ENCODE measurements at places on chromosomes 3 and 15.

GRCh38 chr3:14880447-14881106 is 61.8 kb downstream of the FGD5 start:
- DNase-seq: no peak

GRCh38 chr15:44695294-44695693 is 15.8 kb downstream of the PATL2 start:
- no peak for DNase-seq

DNA sequence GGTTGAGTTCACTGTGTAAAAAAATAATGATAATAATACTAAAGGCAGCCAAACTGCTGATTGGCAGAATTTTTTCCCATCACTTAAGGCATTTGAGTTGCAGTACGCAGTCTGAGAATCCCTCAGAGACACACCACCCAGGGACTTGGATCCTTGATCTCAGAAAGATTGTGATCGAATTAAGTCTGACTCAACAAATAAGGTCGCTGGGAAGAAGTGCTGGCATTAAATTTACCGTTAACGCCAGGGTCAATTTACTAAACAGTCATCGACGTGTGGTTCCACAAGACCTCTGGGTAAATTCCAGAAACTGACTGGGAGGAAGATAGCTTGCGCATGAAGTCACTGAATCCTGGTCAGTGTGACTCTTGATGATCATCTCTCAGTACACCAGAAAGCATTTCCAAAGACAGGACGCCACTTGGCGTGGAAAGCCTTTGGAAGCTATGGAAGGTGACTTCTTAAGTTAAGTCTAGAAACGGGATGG is 48.3 kb upstream of the CGNL1 start:
- DNase-seq: no peak

DNA sequence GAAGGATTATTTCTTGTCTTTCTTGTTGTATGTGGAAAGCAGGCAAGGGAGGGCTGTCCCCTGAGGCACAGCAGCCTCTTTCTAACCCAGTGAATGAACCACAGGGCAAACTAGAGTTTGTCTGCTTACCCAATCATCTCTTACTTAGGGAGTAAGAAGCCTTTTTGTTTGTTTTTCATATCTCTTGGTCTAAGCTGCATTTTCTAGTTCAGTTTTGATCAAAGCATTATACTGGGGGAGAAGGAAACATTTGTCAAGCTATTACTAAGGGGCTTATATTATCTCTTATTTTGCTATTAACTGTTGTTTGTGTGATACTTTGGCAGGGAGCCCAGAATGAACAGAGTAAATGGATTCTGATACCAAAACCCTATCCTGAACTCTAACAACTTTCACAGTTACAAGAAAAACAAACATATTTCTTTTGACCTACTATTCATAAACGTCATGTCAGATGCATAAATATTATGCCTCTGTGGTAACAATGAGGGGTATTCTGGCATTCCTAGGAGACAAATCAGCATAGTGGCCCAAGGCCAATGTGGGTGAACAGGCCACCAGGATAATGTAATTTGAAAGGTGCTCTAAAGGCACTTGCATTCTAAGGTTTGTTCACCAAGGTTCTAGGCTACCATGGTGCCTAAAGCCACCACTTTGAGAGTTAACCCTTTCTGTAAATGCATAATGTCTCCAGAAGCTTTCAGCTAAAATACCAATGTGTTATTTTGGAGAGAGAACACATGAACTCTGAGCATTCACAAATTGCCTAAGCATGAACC is 271.6 kb upstream of the ZPLD1 start:
- DNase-seq: no peak

- DNase-seq: no peak
Observed at GRCh38 chr3:188440340-188440972, 286.5 kb downstream of the LPP start.

DNA sequence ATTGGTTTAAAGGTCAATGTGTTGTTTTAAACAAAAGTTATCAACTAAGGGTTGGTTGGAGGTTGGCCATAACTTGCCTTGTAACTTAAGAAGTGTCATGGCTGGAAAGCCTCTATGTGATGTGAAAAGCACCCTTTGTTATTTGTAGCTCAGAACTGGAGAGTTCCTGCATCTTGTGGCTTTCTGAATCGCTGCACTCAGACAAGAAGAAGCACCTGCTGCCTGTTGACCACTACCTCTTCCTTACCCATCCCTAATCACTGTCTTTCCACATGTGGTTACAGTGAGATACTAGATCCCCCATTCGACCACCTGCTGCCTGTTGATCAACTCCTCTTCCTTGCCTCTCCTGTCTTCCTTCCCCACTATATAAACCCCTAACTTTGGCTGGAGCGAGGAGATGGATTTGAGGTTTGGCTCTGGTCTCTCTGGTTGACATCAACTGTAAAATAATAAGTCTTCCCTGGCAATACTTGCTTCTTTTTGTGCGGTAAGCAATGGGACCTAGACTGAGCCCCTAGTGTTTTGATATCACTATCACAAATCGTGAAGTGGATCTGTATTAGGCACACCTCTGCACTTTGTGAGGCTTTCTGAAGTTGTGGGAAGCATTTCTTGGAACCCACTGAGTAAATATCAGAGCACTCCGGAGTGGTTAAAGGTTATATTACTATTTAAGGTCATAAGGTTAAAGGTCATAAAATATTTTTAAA is 13.8 kb downstream of the RPL39L start:
- DNase-seq: no peak

- DNase-seq: no peak
Observed at GRCh38 chr3:178393824-178394223, 142.4 kb upstream of the KCNMB2 start.

DNA sequence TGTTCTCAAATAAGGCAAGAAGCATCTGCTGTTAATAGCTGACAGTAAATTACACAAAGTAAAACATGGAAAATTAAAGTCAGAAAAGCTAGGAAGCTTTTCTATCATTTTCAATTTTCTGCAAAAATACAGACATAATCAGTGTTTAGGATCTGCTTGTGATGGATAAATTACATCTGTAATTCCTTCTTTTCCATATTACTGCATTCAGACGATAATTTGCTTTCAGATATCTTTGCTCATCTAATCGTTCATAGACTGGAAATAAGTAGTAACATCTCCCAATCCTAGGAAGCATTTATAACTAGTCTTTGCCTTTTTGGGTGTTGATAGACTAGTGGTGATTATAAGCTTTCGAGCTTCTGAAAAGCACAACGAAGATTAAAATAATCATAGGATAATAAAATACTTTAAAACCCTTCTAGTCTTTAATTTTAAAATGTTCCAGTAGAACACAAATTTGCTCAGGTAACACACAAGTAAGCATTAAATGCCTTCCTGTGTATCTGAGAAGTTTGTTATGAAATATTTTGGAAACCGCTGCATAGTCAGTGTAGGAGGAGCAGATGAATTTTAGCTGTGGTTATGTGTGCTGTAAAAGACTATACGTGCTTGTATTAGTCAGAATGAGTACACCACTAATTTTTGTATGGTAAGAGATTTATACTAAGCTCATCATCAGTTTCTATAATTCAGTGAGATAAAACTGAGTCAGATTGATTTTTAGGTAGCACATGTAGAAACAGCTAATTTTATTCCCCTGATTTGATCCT is 41.0 kb downstream of the MBNL1 start:
- DNase-seq: no peak

DNA sequence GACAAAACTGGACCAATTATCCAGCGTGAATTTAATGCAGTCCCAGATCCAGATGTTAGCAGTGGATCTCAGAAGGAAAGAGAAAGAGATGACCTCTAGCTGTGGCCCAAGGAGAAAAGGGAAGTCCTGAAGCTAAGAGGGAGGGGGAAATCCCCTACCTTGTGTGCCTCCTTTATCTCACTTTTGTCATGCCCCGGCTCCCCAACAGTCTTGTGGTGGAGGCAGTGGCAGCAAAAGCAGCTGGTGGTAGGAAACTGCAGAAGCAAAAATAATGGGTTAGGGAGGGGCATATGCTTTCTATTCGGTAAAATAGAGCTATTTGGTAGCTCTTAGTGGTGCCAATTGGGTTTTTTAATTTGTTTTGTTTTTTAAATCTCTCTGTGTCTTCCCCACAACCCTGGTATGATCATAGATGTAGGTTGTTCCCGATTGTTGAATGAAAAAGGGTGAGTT is 56.5 kb downstream of the MCTP2 start:
- no peak for DNase-seq

GRCh38 chr3:169602482-169602881 is 61.0 kb downstream of the MECOM start:
- DNase-seq: no peak

DNA sequence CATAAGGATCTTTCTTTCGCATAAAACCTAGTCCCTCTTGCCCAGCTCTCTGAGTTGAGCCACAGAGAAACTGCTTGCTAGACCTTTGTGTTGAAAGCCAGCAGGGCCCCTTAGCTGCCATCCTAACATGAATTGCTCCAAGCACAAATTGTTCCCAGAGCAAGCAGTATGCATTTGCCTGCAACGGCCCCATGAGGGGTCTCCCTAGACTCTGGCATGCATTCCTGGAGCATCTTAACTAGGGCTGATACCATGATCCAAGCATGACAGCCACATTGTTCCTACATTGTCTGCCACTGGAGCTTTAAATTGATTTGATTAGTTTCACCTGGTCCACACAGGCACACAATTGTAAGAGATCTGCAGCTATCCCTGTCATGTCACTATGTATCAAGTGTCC is 428.1 kb downstream of the TAFA4 start:
- DNase-seq: no peak

- DNase-seq: no peak
Observed at GRCh38 chr3:150479370-150479769, 66.9 kb downstream of the SERP1 start.

DNA sequence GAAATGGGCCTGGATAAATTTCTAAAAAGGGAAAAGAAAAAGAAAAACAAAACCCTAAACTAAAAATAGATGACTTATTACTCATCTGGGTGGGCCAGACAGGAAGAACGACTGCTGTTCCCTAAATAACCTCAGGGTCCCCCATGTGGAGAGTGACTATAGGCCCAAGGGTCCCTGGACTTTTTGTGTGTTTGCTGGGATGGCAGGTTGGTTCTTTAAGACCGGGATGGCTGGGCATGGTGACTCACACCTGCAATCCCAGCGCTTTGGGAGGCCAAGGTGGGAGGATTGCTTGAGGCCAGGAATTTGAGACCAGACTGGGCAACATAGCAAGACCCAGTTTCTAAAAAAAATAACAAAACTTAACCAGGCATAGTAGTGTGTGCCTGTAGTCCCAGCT is 43.8 kb upstream of the TRA2B start:
- DNase-seq: no peak

DNA sequence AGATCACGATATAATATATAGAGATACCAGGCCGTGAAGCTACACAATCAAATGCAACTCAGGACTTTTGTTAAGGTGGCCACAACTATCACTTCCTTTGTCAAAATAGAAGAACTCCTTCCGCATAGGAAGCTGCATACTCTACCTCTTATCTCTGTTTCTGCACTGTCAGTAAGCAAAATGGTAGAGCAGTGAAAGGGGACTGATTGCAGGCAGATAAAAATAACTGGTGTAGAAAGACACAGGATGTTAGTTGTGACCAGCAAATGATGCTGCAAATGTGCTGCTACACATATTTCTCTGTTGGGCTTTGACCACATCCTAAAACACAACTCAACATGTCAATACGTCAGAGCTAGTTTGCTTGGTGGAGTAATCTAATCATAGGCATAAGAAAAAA is 16.3 kb upstream of the TRAT1 start:
- no peak for DNase-seq

GRCh38 chr15:36810656-36811449 is 231.4 kb downstream of the CDIN1 start:
- DNase-seq: no peak

GRCh38 chr3:168803536-168803935 is 707.8 kb upstream of the GOLIM4 start:
- DNase-seq: no peak

DNA sequence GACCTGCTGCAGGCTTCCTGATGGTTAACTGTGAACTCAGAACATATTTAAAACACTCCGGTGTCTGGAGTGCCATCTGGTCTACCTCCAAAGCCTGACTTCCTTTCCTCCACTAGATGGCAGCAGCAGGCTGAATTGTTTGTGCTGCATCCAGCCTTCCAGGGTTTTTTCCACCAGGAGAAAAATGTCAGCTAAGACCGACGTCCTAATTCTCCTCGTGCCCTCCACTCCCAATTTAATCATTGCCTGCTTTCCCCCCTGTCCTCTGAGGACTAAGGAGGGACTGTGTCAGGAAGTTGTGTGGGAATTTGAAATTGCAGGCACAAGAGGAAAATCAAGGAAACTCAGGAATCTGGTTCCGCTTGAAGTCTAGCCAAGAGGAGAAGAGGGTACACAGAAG is 165.2 kb upstream of the UMPS start:
- DNase-seq: peak; percentile 36

DNA sequence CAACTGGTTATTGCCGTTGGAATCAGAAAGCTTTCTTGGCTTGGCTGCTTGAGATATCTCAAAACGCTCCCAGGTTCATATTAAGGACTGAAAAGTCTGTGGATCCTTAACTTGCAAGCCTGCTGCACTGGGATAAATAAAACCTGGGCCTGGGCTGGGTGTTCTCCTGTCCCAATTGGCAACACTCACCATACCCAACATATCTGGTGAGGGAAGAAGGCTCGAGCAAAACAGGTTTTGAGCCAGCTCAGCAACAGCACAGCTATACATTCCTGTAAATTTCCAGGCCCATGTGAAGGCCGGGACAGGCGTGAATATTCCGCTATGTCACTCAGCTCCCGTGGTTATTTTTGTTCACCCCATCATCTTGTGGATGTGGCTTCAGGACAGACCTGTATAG is 169.0 kb upstream of the BCL6 start:
- no peak for DNase-seq

GRCh38 chr3:14376348-14377043 is 25.9 kb upstream of the SLC6A6 start:
- DNase-seq: no peak

DNA sequence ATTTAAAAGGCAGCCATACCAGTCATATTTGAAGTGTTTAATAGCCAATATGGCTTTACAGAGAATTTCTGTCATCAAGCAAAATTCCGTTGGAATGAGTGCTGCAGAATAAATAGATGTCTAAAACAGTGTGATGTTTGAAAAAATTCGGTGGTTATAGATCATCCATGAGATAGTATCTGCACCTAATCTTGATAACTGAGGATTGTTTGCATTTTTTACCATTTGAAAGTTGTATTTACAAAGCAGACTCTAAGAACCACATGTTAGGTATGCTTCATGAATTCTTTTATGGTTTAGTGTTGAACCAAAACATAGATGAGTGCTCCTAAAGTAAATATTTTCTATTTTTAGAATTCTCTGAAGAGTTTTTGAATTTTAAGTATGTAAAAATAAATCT is 476.1 kb downstream of the NAALADL2 start:
- DNase-seq: no peak

- DNase-seq: no peak
Observed at GRCh38 chr3:191244242-191244867, 45.3 kb downstream of the OSTN start.

DNA sequence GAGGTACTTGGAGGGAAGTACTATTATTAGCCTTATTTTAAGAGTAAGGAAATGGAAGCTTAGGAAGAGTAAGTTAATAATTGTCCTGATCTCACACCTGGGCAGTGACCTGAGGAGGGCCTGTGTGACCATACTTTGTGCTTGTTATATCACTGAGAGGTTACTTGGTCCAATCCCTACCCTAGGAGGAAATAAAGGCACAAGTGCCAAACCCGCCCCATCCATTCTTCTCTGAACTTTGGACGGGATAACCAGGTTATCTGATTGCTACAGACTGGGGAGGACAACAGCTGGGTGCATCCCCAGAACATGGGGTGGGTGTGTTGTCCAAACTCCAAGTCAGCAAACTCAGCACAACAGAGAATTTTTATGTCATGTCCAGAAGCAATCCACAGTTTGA is 77.7 kb upstream of the NR2E3 start:
- no peak for DNase-seq
